GM23338 (cell line): ENCODE measurements at places on chromosomes 3 and 15.

DNA sequence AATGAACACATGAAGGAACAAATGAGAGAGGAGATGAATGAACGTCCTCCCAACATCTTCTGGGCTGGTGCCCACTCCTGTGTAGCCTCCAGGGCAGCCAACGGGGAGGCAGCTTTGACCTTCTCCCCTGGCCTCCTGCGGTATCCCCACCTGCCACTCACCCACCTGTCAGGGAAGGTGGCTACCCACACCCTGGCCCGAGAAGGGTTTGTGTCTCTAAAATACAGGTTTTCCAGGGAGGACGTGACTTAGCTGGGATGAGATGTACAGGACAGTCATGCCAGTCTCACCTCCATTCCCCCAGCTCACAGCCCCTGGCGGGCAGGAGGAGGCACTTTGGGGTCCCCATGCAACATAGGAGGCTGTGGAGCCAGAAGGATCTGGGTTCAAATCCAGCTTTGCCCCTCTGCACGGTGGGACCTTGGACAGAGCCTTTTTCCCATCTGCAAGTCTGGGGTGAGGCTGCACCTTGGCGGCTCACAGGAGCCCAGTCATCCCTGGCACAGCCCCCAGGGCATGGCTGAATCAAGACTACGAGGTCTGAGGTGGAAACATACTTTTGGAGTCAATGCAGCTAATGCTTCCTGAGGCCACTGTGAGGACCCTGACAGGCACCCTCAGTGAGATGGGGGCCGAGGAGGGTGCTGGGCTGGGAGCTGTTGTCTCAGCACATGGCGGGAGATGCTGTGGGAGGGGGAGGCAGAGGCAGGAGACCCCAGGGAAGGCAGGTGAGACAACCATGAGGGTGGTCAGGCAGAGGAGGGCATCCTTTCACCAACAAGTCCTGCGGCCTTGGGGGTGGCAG lies 11.1 kb upstream of the PLXND1 start:
- no peak overlapping the region for H3K27ac ChIP-seq
- no peak overlapping the region for H3K4me3 ChIP-seq
- no peak for DNase-seq
- H3K36me3 ChIP-seq = no peaks in the 10 kb centered on the region
- no peaks in the 10 kb centered on the region for H3K27me3 ChIP-seq

GRCh38 chr3:155970398-155970797 lies 99.9 kb downstream of the GMPS start:
- no peaks in the 10 kb centered on the region for H3K27me3 ChIP-seq
- H3K36me3 ChIP-seq = no peaks in the 10 kb centered on the region
- H3K4me3 ChIP-seq = no peak overlapping the region
- no peak for DNase-seq
- no peaks in the 10 kb centered on the region for H3K4me1 ChIP-seq

- H3K4me1 ChIP-seq = 0 out of 2 replicates have a peak, but pooled peaks cover under 1% of the 10 kb centered on the region
- no peaks in the 10 kb centered on the region for H3K36me3 ChIP-seq
- H3K4me3 ChIP-seq = no peak overlapping the region
- no peak overlapping the region for H3K27ac ChIP-seq
- no peak for DNase-seq
- no peaks in the 10 kb centered on the region for H3K27me3 ChIP-seq
These were observed 250.4 kb upstream of the SLITRK3 start for GRCh38 chr3:165446555-165446954.

- no peaks in the 10 kb centered on the region for H3K36me3 ChIP-seq
- H3K27ac ChIP-seq = no peak overlapping the region
- no peak for DNase-seq
- no peak overlapping the region for H3K4me3 ChIP-seq
- no peaks in the 10 kb centered on the region for H3K27me3 ChIP-seq
These were observed 49.6 kb upstream of the TLE3 start for GRCh38 chr15:70147178-70147760.
